ENCODE measurements at places on chromosomes 11 and 22.

- no peak for DNase-seq
Observed at GRCh38 chr22:20475115-20475436, 20.5 kb downstream of the KLHL22 start.

GRCh38 chr22:36374603-36375024 lies 13.2 kb downstream of the MYH9 start:
- no peak for DNase-seq

DNA sequence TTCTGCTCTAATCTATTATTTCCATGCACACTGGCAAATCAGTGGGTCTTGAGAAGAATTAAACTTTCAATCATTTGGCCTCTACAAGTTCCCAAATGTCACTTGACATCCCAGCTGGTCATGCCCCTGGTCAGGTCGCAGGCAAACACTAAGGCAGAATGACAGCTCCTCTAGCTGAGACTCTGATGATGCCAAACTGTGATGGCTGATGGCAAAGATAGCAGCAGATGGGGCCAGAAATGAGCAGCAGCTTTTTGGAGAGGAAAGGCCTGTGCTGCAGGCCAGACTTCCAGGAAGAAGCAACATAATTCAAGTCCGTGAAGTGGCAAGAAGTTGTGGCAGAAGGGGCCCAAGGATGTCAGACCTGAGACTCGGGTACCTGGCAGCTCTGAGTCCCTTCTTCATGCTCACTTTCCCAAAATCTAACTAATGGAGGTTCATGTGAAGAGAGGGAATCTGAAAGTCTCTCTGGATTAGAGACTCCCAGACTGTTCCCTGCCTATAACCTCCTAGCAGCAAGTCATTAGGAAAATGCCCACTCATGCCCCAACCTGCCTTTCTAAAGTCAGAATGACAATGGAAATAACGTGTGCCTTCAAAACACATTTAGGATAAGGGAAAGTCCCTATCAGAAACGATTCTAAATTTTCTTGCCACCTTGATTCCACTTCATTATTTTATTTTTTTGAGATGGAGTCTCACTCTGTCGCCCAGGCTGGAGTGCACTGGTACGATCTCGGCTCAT lies 9.4 kb upstream of the PMM1 start:
- DNase-seq = no peak

- DNase-seq = peak; percentile 66
Observed at GRCh38 chr11:68796801-68797200, 44.9 kb downstream of the CPT1A start.

DNA sequence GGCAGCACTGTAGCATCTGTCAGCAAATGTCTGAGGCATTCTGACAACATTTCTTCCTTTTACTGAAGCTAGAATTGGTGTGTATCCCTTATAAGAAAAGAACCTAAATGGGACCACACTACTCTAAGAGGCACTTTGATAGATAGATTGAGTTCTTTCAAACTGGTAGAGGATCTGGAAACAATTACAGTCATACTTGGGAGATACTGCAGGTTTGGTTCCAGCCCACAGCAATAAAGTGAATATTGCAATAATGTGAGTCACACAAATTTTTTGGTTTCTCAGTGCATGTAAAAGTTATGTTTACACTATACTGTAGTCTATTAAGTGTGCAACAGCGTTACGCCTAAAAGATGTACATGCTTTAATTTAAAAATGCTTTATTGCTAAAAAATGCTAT lies 96.9 kb downstream of the SBF2 start:
- no peak for DNase-seq

GRCh38 chr11:118318581-118319336 lies 14.2 kb downstream of the CD3E start:
- DNase-seq = no peak

GRCh38 chr11:131796541-131796940 lies 426.1 kb downstream of the NTM start:
- DNase-seq = peak; percentile 72

GRCh38 chr11:76382209-76382608 lies 1.1 kb downstream of the GVQW3 start:
- DNase-seq = no peak

GRCh38 chr22:27099946-27100722 lies 442.7 kb downstream of the MIAT start:
- DNase-seq = peak; percentile 65

DNA sequence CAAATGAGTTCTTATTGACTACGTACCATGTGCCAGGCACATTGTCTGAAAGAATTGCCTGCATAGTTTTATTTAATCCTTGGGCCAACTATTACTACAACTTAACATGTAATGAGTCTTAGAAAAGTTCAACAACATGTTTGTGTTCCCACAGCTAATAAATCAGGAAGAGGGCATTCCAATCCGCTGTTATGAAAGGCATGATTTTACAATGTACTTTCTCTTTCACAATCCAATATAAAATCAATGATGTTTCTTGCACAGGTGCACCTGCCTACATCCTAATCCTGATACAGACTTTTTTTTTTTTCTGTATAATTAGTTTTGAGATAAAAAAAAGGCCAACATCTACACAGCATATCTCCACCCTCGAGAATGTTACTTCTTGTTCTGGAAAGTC lies 728.4 kb upstream of the CCDC90B start:
- no peak for DNase-seq

All from eye (tissue), 1 donor.